ENCODE measurements at places on chromosomes 4 and X. TPM values are rescaled to one million over a fixed set of nuclear protein-coding genes. Genes with fewer than 3 reads are reported as not detected.

- H3K36me3 ChIP-seq = no peaks in the 10 kb centered on the region
- H3K27me3 ChIP-seq = no peaks in the 10 kb centered on the region
- peak; percentile 80 for DNase-seq
- peaks cover 10% of the 10 kb centered on the region for H3K4me1 ChIP-seq
Observed at GRCh38 chrX:46796574-46797191, 37.8 kb upstream of the SLC9A7 start.

Gene HSFX2
- not detected for total RNA-seq

DNA sequence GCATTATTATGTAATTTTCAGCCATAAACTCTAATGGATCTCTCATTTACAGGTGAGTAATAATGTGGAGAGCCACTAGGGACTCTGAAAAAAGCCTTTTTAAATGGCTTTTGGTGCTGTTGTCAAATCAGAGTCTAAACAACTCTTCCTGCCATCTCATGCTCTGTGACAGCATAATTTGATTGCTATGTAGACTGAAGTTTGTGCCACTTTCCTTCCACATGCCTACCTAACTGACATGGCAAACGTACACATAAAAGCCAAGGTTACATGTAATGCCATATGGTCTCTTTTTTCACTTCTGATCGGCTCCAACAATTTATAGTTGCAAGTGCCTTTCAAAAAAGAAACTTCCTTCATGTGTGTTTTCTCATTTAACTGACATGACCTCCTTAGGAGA lies 94.3 kb downstream of the SH2D1A start:
- H3K36me3 ChIP-seq = no peaks in the 10 kb centered on the region
- no peak overlapping the region for H3K4me3 ChIP-seq
- no peak for DNase-seq
- H3K27ac ChIP-seq = no peak overlapping the region

GRCh38 chr4:40924096-40924792 lies 174.5 kb downstream of the NSUN7 start:
- no peaks in the 10 kb centered on the region for H3K27me3 ChIP-seq
- no peaks in the 10 kb centered on the region for H3K36me3 ChIP-seq
- H3K27ac ChIP-seq = no peak overlapping the region
- peak; percentile 62 for DNase-seq

Gene HPGDS
- total RNA-seq = not detected

- H3K4me3 ChIP-seq = no peak overlapping the region
- H3K27ac ChIP-seq = no peak overlapping the region
- 0 out of 2 replicates have a peak, but pooled peaks cover under 1% of the 10 kb centered on the region for H3K4me1 ChIP-seq
- no peak for DNase-seq
- H3K27me3 ChIP-seq = no peaks in the 10 kb centered on the region
Observed at GRCh38 chr4:24245491-24245820, 338.9 kb downstream of the DHX15 start.

Gene MAP7D2
- 42.8 TPM for total RNA-seq

GRCh38 chr4:158422546-158422945 lies 99.1 kb upstream of the RXFP1 start:
- no peak for DNase-seq
- H3K27ac ChIP-seq = no peak overlapping the region

DNA sequence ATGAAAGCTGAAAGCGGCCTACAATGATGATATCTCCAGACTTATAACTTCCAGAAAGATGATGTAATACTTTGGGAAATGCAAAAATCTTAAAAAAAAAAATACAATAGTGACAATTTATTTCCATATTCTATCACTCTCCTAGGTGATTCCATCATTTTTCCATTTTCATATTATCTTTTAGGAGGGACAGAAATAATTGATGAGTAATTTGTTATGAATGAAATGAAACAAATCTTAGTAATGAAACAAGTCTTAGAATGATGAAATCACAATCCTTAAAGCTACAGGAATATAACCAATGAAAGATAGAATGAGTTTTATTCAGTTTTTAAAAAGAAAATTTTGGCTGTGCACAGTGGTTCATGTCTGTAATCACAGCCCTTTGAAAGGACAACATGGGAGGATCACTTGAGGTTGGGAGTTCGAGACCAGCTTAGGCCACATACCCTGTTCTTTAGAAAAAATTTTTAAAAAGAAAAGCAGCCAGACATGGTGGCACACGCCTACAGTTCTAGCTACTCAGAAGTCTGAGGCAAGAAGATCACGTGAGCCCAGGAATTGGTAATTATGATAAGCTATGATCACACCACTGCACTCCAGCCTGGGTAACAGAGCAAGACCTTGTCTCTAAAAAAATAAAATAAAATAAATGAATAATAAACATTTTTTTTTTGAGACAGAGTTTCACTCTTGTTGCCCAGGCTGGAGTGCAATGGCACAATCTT lies 21.7 kb downstream of the CLOCK start:
- H3K4me1 ChIP-seq = peaks cover 3% of the 10 kb centered on the region
- no peak for DNase-seq
- no peak overlapping the region for H3K4me3 ChIP-seq
- no peaks in the 10 kb centered on the region for H3K27me3 ChIP-seq

DNA sequence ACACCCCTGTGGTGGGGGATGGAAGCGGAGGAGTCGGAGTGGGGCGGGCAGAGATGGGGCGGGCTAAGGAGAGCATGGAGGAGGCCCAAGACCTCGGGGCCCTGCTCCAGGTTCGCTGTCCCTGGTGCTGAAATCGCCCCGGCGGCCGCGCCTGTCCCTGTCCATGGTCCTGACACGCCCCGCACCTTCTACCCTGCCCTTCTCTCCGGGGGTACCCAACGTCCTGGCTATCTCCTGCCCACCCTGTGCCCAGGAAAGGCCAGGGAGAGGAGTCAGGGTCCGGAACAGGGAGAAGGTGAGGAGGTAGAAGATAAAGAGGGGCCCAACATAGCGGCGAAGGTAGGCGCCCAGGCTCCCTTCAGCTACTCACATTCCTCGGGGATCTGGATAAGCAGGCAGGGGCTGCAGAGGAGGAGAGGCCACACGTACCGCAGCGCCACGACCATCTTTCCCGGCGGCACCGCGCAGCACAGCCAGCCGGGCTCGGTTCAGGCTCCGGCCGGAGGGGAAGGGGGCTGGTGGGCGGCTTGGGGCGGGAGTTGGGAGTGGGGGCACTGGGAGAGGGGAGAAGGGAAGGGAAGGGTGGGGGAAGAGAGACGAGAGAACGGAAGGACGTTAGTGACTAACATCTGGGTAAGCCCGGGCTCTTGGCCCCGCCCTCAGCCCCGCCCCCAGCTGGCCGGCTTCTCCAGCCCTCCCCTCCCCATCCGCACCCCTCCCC lies 10.4 kb downstream of the L1CAM start:
- no peaks in the 10 kb centered on the region for H3K4me1 ChIP-seq
- no peaks in the 10 kb centered on the region for H3K36me3 ChIP-seq
- DNase-seq = peak; percentile 73
- H3K27ac ChIP-seq = no peak overlapping the region

DNA sequence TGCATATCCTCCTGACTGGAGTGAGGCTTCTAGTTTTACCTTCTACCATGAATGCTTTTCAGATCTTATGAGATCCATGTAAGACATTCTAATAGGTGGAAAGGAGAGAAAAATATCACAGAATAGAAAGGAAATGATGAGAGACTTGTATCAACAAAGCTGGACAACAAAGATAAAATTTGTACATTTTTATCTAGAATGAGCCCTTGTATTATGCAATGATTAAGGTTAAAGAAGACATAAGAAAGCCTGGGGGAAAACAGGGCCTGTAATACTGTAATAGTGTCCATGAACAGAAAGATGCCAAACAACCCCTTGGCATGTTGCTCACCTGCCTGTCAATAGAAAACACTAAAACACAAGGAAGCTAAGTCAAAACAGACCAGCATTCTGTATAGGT lies 44.2 kb upstream of the SCRG1 start:
- H3K4me1 ChIP-seq = no peaks in the 10 kb centered on the region
- H3K27me3 ChIP-seq = no peaks in the 10 kb centered on the region
- H3K4me3 ChIP-seq = no peak overlapping the region
- DNase-seq = no peak

Gene MAGEB10
- not detected for total RNA-seq

Gene APLN
- 0.09 TPM for total RNA-seq
